NCI-H748 treated with DMSO at 0.1 percent for 48 hours (cell line): ENCODE measurements at places on chromosomes 6 and 20.
A peak's percentile ranks its signal among the peaks of the same experiment; 100 is the strongest.

DNA sequence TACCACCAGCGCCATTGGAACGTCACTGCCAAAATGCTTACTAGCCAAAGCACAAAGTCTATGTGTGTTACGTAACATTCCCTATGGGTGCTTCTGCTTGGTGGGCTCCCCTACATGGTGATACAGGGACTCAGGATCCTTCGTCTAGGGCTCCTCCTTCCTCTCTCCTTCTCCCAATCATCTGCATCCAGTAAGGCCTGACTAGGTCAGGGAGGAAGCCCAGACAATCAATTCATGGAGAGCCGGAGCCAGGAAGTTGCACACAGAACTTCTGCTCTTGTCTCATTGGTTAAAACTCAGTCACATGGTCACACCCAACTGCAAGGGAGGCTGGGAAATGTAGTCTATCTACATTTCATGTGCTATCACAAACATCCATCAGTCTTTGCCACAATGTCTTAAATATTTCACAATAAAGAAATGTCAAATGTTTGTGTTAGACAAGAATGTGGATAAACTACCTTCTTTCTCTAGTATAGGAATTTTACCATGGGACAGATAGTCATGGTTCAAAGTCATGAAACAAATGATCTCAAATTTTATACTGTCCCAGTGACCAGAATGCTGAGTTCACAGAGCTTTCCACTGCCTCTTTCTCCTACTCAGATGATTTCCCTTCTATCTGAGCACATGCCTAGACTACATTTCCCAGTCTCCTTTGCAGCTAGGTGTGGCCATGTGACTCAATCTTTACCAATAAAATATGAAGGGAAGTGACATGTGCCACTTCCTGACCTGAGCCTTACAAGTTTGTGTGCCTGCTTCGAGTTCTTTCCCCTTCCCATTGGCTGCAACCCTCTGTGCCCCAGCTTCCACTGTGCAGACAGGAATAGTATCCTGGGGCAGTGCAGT is 9.3 kb upstream of the KCNK15 start:
- DNase-seq: no peak

GRCh38 chr6:17039266-17039665 is 62.6 kb upstream of the STMND1 start:
- DNase-seq: no peak

GRCh38 chr6:48110436-48111142 is 408 bp downstream of the PTCHD4 start:
- DNase-seq: peak; percentile 79

DNA sequence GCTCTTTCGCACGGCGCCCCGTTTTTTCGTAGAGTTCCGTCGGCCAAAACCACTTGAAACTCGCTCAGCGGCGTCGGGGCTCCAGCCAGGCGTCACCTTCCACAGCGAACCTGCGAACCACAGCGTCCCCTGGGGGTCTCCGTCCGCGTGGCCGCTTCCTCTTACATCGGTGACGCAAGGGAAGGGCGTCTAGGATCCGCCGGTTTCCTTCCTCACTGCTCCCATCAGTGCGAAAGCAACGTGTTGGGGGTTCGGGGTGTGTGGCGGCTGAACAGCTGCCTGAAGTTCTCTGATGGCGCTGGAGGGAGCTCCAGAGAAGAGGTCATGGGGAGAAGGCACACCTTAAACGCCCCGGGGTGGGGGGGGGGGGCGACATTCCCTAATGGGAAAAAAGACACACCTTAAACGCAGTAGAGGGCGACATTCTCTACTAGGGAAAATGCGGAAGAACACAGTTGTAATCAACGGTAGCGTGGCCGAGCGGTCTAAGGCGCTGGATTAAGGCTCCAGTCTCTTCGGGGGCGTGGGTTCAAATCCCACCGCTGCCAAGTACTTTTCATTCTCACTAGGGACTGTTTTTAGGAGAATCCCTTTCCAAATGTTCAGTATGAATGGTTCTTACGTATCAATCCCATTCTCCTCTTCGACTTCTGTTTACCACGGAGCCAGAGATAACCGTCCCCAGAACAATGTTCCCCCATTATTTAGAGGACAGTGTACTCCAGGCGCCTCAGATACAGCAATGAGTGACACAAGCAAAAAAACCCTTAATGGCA is 16.4 kb downstream of the ZNF311 start:
- no peak for DNase-seq

GRCh38 chr6:45256697-45257695 is 71.1 kb upstream of the RUNX2 start:
- DNase-seq: no peak

DNA sequence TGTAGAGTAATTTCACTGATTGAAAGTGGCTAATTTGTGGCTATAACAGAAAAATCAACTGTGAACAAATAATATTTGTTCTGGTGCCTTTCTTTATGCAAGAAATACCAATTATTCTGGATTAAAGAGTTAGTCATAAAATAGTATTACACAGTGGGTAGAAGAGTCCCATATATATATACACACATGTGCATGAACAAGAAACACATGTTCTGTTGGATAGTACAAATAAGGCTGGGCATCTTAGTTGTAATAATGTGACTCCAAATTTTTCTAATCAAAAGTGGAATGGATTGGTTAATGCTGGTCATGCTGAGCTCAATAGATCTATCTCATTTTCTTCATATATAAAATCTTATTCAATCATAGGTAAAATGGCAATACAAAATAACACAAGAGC is 179.4 kb downstream of the OGFRL1 start:
- DNase-seq: no peak

DNA sequence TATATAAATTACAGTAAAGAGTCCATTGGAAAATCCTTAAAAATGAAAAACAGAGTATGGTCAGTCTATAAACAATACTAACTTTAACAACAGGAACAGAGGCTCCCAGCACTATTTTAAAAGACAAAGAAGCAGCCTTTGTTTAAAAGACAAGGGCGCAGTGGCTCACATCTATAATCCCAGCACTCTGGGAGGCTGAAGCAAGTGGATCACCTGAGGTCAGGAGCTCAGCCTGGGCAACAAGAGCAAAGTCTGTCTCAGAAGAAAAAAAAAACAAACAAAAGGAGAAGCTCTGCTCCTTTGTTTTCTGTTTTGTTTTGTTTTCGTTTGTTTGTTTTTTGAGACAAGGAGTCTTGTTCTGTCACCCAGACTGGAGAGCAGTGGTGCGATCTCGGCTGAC is 89.4 kb downstream of the DTNBP1 start:
- DNase-seq: no peak

DNA sequence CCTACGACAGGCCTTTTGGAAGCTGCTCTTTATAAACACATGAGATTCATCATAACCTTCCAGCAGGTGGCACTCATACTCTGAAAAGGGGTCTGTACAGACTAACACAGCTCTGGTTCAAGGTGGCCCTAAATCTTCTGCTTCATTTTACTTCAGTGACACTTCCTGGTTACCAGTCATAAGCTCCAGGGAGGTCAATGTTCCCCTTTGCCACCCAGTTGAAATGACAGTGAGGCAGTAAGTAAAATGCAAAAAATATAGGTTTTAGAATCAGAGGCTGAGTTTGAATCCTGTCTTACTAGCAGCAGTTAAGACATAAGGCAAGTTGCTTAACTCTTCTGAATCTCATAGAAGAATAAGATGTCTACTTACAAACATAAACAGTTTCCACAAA is 132.8 kb downstream of the CDK19 start:
- DNase-seq: peak; percentile 89

DNA sequence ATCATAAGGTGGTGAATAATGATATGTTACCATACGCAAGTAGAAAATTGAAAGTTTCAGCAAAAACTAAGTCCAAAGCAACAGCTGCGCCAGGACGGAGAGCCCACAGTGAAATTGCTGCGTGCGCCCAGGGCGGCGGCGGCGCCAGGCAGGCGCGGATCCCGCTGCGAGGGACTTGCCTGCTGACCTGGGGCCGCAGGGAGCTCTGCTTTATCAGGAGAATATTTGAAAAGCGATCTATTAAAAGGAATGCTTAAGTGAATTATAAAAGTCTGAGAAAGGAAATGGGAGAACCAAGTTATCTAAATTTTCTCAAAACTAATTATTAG is 85.4 kb downstream of the THBS2 start:
- no peak for DNase-seq

DNA sequence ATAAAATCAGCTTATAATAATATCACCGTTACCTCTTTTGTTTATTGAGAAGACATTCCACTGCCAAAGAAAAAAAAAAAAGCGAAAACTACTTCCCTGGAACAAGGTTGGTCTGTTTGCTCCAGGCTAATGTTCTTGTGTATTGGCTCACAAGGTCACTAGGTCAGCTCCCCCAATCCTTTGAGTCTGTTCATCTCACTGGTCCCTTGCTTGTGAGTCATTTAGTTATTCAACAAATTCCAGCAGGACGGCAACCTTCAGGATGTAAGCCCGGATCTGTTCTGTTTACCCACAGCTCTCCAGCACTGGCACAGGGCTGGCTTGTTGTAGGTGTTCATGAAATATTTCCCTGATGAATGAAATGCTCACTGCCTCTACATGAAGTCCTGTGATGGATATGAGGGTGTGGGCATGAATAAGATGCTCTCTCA is 3.3 kb downstream of the ARHGAP40 start:
- no peak for DNase-seq

GRCh38 chr20:63234693-63235398 is 859 bp upstream of the BIRC7 start:
- DNase-seq: no peak

DNA sequence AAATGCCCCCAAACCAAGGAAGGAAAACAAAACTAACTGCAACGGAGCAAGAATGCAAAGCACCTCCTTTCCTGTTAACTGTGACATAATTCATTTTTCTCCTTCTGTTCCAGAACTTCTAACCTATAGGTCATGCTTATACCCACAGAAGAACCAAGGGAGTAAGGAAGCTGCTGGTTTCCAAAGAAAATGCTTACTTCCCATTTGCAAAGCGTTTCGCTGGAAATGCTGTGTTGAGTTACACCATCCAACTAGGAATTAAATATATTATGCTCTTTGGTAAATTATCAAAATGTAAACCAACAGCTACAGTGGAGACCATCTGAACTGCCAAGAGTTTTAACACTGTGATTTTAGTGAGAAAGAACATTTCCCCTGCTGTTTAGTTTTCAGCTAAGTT is 42.9 kb downstream of the ATXN1 start:
- no peak for DNase-seq

GRCh38 chr6:21176197-21176596 is 417.4 kb upstream of the SOX4 start:
- DNase-seq: no peak

- no peak for DNase-seq
Measured at GRCh38 chr20:39532205-39532604, 570.1 kb downstream of the DHX35 start.

GRCh38 chr6:6597682-6598081 is 9.2 kb downstream of the LY86 start:
- no peak for DNase-seq

- no peak for DNase-seq
Measured at GRCh38 chr6:4169028-4169789, 33.8 kb upstream of the ECI2 start.

DNA sequence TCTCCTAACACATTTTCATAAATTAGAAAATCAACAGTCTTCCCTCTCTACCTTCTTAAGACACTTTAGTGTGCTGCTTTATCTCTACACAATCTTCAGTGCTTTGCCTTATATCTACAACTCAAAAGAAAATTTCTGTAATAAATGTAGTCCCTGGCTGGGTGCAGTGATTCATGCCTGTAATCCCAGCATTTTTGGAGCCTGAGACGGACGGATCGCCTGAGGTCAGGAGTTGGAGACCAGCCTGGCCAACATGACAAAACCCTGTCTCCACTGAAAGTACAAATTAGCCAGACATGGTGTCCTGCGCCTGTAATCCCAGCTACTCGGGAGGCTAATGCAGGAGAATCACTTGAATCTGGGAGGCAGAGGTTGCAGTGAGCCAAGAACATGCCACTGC is 9.7 kb upstream of the EDN1 start:
- DNase-seq: no peak

DNA sequence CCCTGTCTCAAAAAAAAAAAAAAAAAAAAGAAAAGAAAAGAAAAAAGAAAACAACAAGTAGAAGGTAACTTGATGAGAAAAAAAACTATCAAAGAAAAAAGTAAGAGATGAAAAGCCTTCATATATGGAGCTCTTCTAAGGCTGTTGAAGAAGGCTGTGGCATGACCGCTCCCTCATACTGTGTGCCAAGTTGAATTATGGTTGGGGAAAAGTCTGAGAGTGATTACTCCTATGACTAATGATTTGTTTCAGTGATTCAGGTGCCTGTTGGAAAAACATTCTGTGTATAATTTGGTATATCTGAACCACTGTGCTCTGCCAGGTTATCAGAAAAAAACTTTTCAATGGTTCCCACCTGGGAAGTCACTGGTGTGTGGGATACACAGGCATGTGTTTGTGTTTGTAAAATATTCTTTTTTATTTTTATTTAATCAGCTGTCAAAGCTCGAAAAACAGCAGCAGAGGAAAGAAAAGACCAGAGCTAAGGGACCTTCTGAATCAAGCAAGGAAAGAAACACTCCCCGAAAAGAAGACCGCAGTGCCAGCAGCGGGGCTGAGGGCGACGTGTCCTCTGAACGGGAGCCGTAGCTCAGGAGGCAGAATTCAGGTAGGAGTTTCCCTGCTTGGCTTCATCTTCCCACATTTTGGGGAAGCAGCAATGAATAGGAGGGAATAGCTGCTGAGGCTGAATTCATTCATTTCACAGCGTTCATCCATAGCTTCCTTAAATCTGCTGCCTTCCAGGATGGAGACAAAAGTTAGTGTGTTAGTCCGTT is 69.7 kb upstream of the SCP2D1 start:
- DNase-seq: no peak

- DNase-seq: peak; percentile 80
Measured at GRCh38 chr6:134822920-134823709, 126.8 kb downstream of the ALDH8A1 start.

- no peak for DNase-seq
Measured at GRCh38 chr20:35884541-35884865, 69.8 kb downstream of the SCAND1 start.

GRCh38 chr20:25376236-25376635 is 14.4 kb downstream of the ABHD12 start:
- no peak for DNase-seq

- DNase-seq: no peak
Measured at GRCh38 chr20:48451401-48451800, 376.4 kb downstream of the PREX1 start.

GRCh38 chr6:81731814-81732213 is 20.7 kb downstream of the TENT5A start:
- DNase-seq: no peak

GRCh38 chr20:15012566-15012965 is 675.2 kb upstream of the FLRT3 start:
- peak; percentile 65 for DNase-seq

DNA sequence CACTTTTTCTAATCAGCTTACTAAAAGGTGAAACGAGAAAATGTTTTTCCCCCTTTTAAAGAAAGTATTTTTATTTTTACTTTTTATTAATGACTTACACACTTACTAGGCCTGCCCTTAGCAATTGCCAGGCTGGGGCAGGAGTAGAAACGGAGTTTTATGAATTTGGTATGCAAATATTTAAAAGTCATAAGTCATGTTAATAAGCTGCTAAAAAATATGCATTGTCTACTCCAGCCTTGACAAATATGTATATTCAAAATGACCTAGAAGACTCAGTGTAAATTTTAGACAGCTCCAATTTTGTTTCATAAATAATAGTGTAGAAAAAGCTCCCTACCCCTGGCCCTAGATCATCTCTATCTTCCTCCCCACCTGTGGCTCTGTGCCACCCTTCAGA is 17.5 kb upstream of the TGM6 start:
- no peak for DNase-seq

GRCh38 chr6:53825532-53826321 is 30.9 kb downstream of the LRRC1 start:
- no peak for DNase-seq

GRCh38 chr6:57173056-57173885 is 1.1 kb downstream of the BAG2 start:
- DNase-seq: peak; percentile 48

GRCh38 chr20:48800177-48800576 is 27.6 kb downstream of the PREX1 start:
- DNase-seq: no peak

- DNase-seq: no peak
Measured at GRCh38 chr20:1319462-1319861, 9.5 kb downstream of the SDCBP2 start.
